ENCODE measurements at places on chromosomes 16 and 17.

GRCh38 chr17:78269955-78270381 lies 38.5 kb downstream of the TMEM235 start:
- DNase-seq: no peak

- DNase-seq: peak; percentile 19
These were observed 3.9 kb downstream of the GAN start for GRCh38 chr16:81318711-81319110.

- no peak for DNase-seq
These were observed 11.2 kb downstream of the NAGPA start for GRCh38 chr16:5022521-5022920.

DNA sequence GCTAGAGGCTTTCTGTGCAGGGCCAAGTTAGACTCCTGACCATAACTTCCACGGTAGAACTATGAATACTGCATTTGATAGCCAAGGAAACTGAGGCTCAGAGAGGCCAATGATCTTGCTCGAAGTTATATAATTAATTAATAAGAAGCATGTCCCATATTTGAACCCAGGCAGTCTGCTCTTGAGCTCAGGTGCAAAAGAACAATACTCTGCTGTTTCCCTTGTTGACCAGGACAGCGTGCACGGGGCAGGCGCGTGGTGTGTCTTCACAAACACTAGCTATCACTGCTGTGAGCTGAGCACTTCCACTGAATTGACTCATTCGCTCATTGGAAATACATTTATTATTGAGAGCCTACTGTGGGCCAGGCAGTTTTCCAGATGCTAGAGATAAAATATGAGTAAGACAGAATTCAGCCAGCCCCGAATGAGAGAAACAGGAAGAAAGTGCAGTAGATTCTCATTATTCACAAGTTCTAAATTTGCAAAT lies 1.6 kb downstream of the CHD9 start:
- no peak for DNase-seq

DNA sequence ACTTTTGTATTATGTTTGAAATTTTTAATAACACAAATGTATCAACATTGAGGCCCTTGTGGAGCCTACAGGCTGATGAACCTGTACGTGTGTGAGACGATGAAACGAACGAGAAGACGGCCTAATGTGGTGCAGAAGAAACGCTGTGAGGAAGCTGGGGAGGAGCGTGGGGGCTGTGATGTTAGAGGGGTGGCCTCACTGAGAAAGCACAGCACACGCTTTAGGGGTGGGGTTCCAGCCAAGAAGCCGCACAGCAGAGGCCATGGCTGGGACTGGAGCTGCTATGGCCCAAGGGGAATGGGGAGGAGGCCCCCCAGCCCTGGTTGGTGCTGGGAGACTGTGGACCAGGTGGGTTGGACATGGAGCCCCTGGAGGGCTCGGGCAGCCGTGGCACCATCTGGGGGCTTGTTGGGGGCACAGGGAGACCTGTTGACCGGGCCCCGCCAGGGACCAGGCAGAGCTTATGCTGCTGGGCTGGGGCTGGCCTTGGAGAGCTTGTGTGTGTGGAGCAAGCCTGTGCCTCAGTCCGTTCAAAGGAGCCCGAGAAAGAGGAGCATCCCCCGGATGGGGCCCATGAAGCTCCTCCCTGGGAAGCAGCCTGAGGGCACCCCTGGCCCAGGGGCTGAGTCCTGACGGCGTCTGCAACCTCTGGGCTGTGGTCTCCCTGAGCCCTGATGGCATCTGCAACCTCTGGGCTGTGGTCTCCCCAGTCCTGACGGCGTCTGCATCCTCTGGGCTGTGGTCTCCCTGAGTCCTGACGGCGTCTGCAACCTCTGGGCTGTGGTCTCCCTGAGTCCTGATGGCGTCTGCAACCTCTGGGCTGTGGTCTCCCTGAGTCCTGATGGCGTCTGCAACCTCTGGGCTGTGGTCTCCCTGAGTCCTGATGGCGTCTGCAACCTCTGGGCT lies 44.7 kb downstream of the METRNL start:
- no peak for DNase-seq
